ENCODE measurements at places on chromosomes 5 and 9. TPM values are rescaled to one million over a fixed set of nuclear protein-coding genes. Genes with fewer than 3 reads are reported as not detected.

DNA sequence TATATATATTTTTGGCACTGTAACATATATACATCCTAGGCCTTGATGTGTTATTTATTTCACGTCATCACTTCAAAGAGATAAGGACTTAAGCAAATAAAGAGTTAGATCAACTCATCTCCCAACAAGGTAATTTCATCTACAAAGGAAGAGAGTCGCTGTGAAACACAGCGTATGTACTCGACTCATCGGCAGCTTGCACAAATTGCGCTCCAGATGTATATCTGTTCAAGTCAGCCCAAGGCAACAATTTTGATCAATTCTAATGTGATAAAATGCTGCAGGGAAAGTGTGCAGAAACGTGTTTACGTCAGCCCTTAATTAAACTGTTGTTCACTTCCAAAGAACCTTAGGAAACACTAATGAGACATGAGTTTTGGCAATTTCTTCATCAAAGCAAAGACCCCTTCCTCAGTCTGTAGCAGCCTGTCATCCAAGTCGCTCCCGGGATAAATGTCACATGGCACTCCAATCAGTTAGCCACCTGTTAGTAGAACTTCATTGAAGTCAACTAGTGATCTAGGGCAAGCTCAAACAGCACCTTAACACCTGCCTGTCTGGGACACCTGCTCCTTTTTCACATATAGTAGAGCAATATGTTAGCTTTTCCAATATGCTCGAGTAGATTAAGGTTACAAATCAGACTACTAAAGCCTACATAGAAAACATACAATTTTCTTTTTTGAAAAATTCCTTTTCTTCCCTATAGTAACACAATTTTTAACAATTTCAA lies 182.4 kb downstream of the NFIB start:
- DNase-seq: no peak

DNA sequence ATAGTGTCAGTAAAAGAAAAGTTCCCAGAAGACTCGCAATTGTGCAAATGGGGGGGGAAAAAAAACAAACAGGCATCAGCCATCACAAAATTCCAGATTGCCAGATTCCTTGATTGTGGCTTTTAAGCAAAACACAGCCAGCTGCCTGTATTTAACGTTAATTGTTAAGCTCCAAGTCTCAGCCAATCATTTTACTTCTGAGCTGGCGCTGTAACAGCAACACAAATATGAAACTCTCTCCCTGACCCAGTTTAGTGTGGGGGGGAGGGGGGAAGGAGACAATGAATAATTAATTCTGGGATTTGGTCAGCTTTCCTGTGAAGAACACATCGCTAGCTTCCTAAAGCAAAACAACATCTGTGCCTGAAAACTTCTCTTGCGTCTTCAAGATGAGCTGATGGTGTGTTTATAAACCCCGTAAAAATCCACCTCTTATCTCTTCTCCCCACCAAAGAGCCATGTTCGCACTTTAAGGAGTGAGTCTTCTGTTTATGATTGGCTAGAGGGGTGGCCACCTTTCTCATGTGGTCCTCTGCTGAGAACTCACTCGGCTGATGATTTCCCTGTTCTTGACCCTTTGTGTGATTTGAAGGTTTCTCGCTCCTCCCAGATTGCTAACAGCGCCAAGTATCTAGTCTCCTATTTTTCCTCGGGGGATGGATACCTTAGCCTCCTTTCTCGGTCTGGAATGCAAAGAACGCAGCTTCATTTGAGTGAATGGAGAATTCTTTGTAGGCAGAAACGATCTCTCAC lies 160.2 kb upstream of the DAPK1 start:
- DNase-seq: no peak

IFNA21 gene
- total RNA-seq: not detected

DNA sequence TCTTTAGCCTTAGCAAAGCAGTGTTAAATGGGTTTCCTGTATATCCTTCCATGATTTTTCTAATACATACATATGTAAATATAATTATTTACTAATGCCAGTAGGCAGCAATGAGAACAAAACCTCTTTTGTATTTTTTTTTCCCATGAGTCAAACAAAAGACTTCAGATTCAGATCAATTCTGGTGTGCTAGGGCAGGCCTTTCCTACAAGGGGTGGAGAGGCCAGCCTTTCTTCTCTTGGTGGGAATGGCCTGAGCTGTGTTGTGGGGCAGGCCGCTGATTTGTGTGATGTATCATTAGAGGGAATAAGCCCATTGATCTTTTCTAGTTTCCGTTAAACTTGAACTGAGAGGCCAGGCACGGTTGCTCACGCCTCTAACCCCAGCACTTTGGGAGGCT lies 115.5 kb upstream of the DMRT1 start:
- peak; percentile 37 for DNase-seq

DNA sequence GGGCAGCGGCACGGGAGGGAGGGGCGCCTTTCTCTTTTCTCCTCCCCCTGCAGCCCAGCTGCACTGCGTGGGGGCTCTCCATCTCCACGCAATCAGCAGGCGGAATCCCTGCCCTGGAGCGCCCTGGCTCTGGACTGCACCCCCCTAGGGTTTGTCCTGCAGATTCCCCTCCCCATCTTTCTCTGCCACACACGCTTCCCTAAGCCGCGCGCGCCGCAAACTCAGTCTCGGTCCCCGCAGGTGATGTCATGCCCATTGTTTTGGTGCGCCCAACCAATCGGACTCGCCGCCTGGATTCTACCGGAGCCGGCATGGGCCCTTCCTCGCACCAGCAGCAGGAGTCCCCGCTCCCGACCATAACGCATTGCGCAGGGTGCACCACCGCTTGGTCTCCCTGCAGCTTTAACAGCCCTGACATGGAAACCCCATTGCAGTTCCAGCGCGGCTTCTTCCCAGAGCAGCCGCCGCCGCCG lies at the start of gene KCNN2:
TSS of gene KCNN2 (plus strand) at position 347 of the 473 bp plus-strand sequence. CDS start at position 417, 70 bp downstream.
- DNase-seq: peak; percentile 90

BARHL1 gene
- not detected for total RNA-seq

- no peak for DNase-seq
These were observed 547.7 kb downstream of the MAT2B start for GRCh38 chr5:164053123-164053522.

DNA sequence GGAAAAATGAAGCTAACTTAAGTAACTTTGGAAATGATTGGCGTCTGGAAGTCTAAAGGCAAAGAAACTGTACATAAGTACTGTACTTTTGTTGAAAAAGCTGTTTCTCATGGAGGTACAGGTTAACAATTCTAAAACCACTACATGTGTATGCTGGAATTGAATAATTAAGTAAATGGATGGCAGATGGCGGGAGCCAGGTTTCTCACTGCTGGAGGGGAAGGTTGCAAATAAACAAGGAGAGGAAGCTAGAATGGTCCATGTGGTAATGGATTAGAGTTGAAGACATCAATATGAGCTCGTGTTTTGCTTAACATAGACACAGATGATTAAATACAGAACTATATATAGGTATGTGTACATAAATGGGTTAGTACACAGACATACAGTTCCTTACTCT lies 43.2 kb upstream of the ASTN2 start:
- no peak for DNase-seq

MARCOL gene
- not detected for total RNA-seq

GLRA1 gene
- total RNA-seq: not detected

FAM81B gene
- total RNA-seq: not detected

DNA sequence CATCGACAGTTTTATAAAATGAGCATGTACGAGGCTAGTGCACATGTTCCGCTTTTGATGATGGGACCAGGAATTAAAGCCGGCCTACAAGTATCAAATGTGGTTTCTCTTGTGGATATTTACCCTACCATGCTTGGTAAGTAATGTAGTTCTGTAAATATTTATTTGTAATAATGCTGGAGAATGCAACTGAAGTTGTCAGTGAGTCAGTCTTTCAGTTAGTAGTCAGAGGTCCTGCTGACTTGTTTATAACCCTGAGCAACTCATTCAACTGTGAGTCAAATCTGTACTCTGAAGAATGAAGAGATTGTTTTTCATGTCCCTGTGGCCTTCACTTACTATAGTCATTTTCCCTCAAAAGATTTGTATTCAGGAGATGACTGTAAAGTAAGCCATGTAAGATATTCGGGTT lies 28.4 kb upstream of the GPR150 start:
- no peak for DNase-seq

SHISAL2B gene
- total RNA-seq: not detected

GRCh38 chr9:113502427-113503034 lies 39.0 kb downstream of the RGS3 start:
- DNase-seq: no peak

GPX8 gene
- 20.8 TPM for total RNA-seq

- no peak for DNase-seq
These were observed 9.1 kb upstream of the ZNF608 start for GRCh38 chr5:124755565-124755964.

PHYHD1 gene
- total RNA-seq: 21.4 TPM

- no peak for DNase-seq
These were observed 23.9 kb upstream of the IDNK start for GRCh38 chr9:83599071-83599470.

PCDHA7 gene
- 0.14 TPM for total RNA-seq

PCDHA1 gene
- not detected for total RNA-seq

DNA sequence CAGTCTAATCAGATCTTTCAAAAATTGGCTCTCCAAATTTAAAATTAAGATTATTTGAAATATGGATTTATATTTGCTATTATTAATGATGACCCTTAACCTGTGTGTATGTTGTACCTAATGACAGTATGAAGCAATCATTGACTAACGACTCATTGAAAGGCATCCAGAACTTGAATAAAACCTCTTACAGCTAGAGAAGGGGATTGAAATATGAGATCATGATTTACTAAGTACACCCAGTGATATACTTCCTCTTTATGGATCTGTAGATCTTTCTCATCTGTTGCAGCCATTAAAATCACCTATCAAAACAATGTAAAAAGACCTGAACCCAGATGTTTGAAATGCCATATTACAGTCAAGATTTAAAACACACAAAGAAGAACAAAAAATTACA lies 126.5 kb downstream of the RPS23 start:
- no peak for DNase-seq

MAP1B gene
- total RNA-seq: 659 TPM
